H1 (cell line): ENCODE measurements at places on chromosomes 12 and 14.

DNA sequence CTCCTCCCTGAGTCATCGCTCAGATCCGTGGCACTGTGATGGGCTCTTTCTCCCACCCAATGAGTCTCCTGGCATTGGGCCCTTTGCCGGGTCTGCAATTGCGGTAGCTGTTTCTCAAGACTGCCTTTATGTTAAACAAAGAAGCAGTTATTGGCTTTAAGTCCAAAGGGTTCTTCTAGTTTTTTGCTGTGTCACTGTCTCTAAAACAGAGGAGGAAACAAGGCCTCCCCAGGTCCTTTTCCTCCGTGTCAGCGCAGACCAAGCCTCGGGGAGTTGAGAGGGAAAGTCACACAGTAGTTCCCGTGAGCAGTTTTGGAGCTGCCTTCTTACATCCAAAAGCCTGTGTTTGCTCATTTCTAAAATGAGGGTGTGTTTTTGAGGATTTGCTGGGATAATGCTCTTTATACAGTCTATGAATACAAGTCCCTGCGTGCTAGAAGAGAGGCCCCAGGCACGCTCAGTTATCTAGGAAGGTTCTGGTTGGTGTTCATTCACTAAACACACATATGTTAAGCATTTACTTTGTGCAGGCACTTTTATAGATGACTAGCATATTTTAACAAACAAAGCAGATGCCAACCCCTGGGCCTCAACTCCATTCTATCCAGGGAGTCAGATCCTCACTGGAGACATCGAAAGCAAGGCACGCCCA lies 126.0 kb upstream of the PZP start:
- no peaks in the 10 kb centered on the region for H3K27me3 ChIP-seq
- no peaks in the 10 kb centered on the region for H3K4me1 ChIP-seq
- no peak overlapping the region for H3K27ac ChIP-seq
- no peak overlapping the region for H3K4me3 ChIP-seq
- H3K36me3 ChIP-seq: no peaks in the 10 kb centered on the region
- no peak for DNase-seq

DNA sequence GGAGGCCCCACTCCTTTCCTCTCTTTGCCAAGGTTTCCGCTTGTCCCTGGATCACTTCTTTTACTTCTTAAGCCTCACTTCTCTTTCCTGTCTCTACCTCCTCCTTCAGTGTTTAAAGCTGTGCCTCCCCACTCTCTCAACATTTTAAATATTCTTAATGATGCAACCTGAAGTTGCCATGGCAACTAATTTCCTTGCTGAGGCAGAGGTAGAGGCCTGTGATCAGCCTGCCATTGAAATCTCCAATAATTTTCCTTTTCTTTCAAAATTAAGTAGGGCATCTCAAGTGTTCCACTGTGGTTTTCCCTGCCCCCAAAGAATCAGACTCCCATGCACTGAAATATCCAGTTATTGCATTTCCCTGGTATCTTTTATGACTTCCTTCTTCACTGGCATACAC lies 108.6 kb upstream of the VRK1 start:
- no peak overlapping the region for H3K27ac ChIP-seq
- DNase-seq: no peak
- H3K27me3 ChIP-seq: peaks cover 15% of the 10 kb centered on the region
- H3K4me1 ChIP-seq: no peaks in the 10 kb centered on the region

- H3K27me3 ChIP-seq: no peaks in the 10 kb centered on the region
- no peaks in the 10 kb centered on the region for H3K4me1 ChIP-seq
- H3K4me3 ChIP-seq: no peak overlapping the region
- no peak overlapping the region for H3K27ac ChIP-seq
- H3K36me3 ChIP-seq: peaks cover 71% of the 10 kb centered on the region
These were observed 24.0 kb downstream of the DHX37 start for GRCh38 chr12:124964836-124965462.

- H3K27me3 ChIP-seq: no peaks in the 10 kb centered on the region
- no peaks in the 10 kb centered on the region for H3K36me3 ChIP-seq
- no peak overlapping the region for H3K27ac ChIP-seq
- DNase-seq: no peak
These were observed 582.9 kb downstream of the MED13L start for GRCh38 chr12:115694564-115694963.

DNA sequence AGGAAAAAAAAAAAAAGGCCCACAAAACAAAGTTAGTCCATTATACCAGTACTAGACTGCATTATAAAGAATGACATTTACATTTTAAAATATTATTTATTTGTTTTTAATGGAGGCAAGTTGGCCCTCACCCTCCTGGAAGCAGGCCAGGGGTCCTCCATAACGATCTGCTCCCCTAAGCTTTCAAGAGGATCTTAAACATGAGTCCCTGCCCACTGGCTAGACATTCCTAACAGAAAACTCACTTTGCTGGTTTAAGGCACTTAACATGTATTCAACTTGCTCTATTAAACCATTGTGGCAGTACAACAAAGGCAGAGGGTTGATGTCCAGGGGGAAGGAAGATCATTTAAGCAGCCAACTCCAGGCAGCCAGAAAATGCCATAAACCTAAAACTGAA lies 111.4 kb downstream of the STXBP6 start:
- no peak overlapping the region for H3K4me3 ChIP-seq
- no peak overlapping the region for H3K27ac ChIP-seq
- no peaks in the 10 kb centered on the region for H3K36me3 ChIP-seq
- peaks cover 9% of the 10 kb centered on the region for H3K4me1 ChIP-seq

- H3K36me3 ChIP-seq: no peaks in the 10 kb centered on the region
- H3K27ac ChIP-seq: no peak overlapping the region
- no peaks in the 10 kb centered on the region for H3K27me3 ChIP-seq
- DNase-seq: no peak
- H3K4me1 ChIP-seq: peaks cover 7% of the 10 kb centered on the region
These were observed 30.8 kb downstream of the MIA2 start for GRCh38 chr14:39264558-39264957.

DNA sequence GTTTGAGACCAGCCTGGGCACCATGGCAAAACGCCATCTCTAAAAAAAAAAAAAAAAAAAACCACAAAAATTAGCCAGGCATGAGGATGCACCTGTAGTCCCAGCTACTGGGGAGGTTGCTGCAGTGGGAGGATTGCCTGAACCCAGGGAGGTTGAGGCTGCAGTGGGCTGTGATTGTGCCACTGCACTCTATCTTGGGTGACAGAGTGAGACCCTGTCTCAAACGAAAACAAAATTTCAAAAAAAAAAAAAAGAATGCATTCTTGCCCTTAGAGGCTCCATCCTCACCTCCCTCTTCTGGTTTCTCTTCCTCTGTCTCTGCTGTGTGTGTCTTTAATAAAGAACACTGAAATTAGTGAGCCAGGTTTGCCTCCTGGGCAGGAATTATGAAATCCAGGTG lies 107.8 kb downstream of the VCPKMT start:
- no peaks in the 10 kb centered on the region for H3K27me3 ChIP-seq
- H3K27ac ChIP-seq: no peak overlapping the region
- no peaks in the 10 kb centered on the region for H3K36me3 ChIP-seq
- H3K4me1 ChIP-seq: no peaks in the 10 kb centered on the region
- no peak for DNase-seq

DNA sequence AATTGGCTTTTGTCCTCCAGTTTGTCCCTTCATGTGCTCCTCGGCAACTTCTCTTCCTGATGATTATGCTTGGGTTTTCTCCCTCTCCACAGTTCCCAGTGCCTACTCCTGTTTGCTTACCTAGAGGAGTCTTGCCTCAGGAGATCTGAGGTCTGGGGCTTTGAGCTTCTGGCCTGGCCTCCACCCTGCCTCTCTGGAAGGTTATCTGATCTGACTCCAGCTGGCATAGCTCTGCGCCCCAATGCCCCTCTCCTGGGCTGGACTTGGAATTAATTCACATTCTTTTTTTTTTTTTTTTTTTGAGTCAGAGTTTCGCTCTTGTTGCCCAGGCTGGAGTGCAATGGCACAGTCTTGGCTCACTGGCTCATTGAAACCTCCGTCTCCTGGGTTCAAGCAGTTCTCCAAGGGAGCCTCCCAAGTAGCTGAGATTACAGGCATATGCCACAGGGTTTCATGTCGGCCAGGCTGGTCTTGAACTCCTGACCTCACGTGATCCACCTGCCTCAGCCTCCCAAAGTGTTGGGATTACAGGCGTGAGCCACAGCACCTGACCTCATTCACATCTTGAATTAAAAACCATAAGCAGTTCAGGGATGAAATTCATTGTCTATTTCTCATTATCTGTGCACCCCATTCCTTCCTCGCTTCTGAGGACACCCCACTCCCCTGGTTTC lies 33.5 kb downstream of the CFL2 start:
- peaks cover 3% of the 10 kb centered on the region; the same call in 1 of the 2 replicates for H3K4me1 ChIP-seq
- no peak for DNase-seq
- no peaks in the 10 kb centered on the region for H3K27me3 ChIP-seq
- no peak overlapping the region for H3K27ac ChIP-seq
- no peak overlapping the region for H3K4me3 ChIP-seq
- no peaks in the 10 kb centered on the region for H3K36me3 ChIP-seq

DNA sequence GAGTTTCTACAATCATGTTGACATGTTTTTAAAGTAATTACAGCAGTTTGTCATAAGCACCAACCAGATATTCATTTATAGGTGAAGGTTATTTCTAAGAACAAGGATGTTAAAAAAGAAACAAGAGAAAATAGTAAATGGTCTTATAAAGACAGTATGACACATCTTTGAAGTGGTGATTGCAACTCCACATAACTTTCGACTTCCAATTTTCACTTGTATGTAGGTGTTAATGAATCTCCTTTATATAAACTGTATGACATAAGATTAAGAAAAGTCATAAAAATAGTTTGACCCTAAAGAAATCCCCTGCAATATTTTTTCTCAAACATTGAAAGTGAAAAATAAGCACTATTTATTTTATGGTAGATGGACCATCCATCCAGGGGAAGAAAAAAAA lies 144.8 kb upstream of the PTPRQ start:
- no peak for DNase-seq
- H3K4me1 ChIP-seq: no peaks in the 10 kb centered on the region
- H3K4me3 ChIP-seq: no peak overlapping the region
- H3K27ac ChIP-seq: no peak overlapping the region

- no peaks in the 10 kb centered on the region for H3K4me1 ChIP-seq
- H3K27me3 ChIP-seq: no peaks in the 10 kb centered on the region
- no peak for DNase-seq
- H3K4me3 ChIP-seq: no peak overlapping the region
- H3K27ac ChIP-seq: no peak overlapping the region
These were observed 71.5 kb downstream of the EP400 start for GRCh38 chr12:132021031-132021871.

GRCh38 chr14:99248761-99249171 lies 23.2 kb downstream of the BCL11B start:
- no peak overlapping the region for H3K4me3 ChIP-seq
- no peaks in the 10 kb centered on the region for H3K36me3 ChIP-seq
- no peaks in the 10 kb centered on the region for H3K27me3 ChIP-seq
- peaks cover 21% of the 10 kb centered on the region for H3K4me1 ChIP-seq
- DNase-seq: no peak

- no peak overlapping the region for H3K27ac ChIP-seq
- peaks cover 47% of the 10 kb centered on the region for H3K36me3 ChIP-seq
- H3K4me3 ChIP-seq: no peak overlapping the region
These were observed 16.8 kb downstream of the GNS start for GRCh38 chr12:64742416-64742815.

- no peaks in the 10 kb centered on the region for H3K4me1 ChIP-seq
- no peaks in the 10 kb centered on the region; the same call in 1 of the 2 replicates for H3K36me3 ChIP-seq
- DNase-seq: no peak
- H3K27me3 ChIP-seq: no peaks in the 10 kb centered on the region
- H3K4me3 ChIP-seq: no peak overlapping the region
These were observed 12.8 kb downstream of the TRMT5 start for GRCh38 chr14:60968099-60968498.

- H3K27ac ChIP-seq: no peak overlapping the region
- peaks cover 3% of the 10 kb centered on the region for H3K4me1 ChIP-seq
- H3K4me3 ChIP-seq: no peak overlapping the region
These were observed 232.8 kb downstream of the SLC2A13 start for GRCh38 chr12:39873065-39873464.

DNA sequence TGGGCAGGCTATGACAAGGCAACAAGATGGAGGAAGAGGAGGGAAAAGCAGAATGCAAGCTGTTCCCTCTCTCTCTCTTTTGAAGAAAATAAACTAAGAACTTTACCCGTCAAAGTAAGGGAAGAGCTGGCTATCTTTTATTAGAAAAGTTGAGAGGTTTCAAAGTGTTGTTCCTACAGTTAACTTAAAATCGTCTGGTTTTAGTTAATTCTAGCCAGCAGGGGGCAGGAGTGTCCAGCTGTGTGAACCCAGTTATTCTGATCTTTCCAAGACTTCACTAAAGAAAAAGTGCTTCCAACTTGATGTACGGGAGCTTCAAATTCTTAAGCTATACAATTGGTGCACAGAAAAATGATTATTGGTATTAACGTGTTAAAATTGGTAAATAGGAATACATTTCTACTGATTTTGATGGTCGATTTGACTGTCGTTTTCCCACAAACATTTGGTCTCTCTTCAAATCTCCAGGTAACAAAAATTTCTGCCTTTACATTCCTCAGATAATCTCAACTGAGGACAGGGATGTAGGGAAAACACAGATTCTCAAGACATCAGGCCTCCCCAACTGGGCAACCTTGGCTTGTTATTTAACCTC lies 28.4 kb upstream of the MON2 start:
- no peaks in the 10 kb centered on the region for H3K36me3 ChIP-seq
- peaks cover 5% of the 10 kb centered on the region; the same call in 1 of the 2 replicates for H3K4me1 ChIP-seq
- peaks cover 25% of the 10 kb centered on the region for H3K27me3 ChIP-seq
- peak; percentile 67 for DNase-seq

GRCh38 chr12:106975993-106976658 lies 10.8 kb downstream of the MTERF2 start:
- no peak overlapping the region for H3K4me3 ChIP-seq
- no peak overlapping the region for H3K27ac ChIP-seq
- H3K27me3 ChIP-seq: no peaks in the 10 kb centered on the region

- H3K36me3 ChIP-seq: no peaks in the 10 kb centered on the region
- H3K27me3 ChIP-seq: no peaks in the 10 kb centered on the region
- H3K27ac ChIP-seq: no peak overlapping the region
- H3K4me3 ChIP-seq: no peak overlapping the region
- no peaks in the 10 kb centered on the region; the same call in 1 of the 2 replicates for H3K4me1 ChIP-seq
These were observed 54.3 kb downstream of the PLCZ1 start for GRCh38 chr12:18683327-18684013.

DNA sequence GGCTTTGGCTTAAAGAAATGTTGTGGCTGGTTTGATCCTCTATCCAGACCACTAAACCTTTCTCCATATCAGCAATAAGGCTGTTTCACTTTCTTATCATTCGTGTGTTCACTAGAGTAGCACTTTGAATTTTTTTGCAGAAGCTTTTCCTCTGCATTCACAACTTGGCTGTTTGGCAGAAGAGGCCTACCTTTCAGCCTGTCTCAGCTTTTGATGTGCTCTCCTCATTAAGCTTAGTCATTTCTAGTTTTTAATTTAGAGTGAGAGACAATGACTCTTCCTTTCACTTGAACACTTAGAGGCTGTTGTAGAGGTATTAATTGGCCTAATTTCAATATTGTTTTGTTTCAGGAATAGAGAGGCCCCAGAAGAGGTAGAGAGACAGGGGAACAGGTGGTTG lies 13.8 kb downstream of the KCNMB4 start:
- H3K4me1 ChIP-seq: peaks cover 5% of the 10 kb centered on the region; the same call in 1 of the 2 replicates
- no peak overlapping the region for H3K27ac ChIP-seq
- H3K4me3 ChIP-seq: no peak overlapping the region
- H3K36me3 ChIP-seq: no peaks in the 10 kb centered on the region; the same call in 1 of the 2 replicates
- H3K27me3 ChIP-seq: no peaks in the 10 kb centered on the region
- no peak for DNase-seq
